Psoas muscle (tissue), 8 donors: ENCODE measurements at places on chromosomes 11 and 22.

GRCh38 chr22:40238425-40239344 lies 61.0 kb downstream of the TNRC6B start:
- DNase-seq: peak; percentile 51

DNA sequence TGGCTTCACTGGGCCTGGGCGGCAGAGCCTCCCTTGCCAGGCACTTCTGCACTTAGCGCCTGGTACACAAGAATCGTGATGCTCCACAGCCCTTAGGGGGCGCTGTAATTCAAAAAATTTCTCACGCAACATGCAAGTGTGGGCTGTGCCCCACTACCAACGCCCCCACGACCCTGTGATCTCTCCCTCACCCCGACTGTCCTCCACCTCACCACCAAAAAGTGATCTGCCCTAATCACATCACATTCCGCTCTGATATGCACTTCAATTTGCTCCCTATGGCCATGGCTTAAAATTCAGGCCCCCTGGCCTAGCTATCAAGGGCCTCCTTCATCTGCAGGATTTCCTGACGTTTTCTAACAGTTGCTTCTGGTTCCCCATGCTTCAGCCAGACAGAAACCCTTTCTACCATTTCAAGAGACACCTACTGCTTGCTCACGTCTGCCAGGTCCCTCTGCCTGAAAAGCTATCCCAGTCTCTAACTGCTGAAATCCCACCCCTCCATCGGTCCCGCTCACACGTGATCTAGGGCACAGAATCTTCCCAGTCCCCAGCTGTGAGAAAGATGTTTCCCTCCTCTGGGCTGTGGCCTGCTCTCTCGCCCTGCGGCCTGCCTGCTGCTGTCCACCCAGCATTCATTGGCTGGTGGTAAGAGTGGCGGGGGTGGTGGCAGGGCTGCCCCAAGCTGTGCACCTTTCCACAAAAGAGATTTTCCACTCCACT lies 27.9 kb upstream of the LRRC32 start:
- DNase-seq: no peak

- DNase-seq: no peak
Measured at GRCh38 chr11:95296621-95297025, 65.6 kb upstream of the SESN3 start.

DNA sequence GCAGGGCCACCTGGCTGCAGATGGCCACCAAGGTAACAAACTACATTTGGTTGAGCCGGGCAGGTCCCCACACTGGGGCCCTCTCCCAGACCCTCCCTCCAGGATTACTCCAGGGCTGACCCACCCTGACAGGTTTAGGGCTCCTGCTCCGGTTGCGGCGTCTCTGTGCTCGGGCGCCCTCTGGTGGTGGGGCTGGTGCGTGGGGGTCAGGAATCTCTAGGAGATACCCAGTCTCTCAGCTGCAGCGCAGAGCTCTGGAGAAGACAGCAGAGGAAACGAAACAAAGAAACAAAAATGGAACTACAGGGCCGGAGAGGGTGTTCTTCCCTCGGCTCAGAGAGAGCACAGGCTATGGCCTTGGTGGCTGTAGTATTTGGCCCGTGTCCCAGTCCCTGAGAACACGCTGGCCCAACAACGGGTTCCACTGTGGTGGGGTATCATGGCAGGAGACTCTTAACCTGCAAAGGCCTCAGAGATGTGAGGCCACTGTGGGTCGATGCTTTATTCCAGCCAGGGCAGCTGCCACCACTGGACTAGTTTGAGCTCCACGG lies 2.4 kb downstream of the C11orf96 start:
- DNase-seq: peak; percentile 89

DNA sequence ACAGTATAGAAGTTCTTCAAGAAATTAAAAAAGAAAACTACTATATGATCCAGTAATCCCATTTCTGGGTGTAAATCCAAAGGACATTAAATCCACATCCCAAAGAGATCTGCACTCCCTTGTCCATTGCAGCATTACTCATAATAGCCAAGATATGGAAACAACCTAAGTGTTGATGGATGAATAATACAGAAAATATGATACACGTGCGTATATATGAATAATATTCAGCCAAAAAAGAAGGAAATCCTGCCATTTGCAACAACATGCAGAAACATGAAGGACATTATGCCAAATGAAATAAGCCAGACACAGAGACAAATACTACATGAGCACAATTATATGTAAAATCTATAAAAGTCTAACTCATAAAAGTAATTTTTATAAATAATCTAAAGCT lies 306.3 kb upstream of the ANO3 start:
- DNase-seq: no peak

- no peak for DNase-seq
Measured at GRCh38 chr11:123484448-123484847, 54.4 kb downstream of the GRAMD1B start.

DNA sequence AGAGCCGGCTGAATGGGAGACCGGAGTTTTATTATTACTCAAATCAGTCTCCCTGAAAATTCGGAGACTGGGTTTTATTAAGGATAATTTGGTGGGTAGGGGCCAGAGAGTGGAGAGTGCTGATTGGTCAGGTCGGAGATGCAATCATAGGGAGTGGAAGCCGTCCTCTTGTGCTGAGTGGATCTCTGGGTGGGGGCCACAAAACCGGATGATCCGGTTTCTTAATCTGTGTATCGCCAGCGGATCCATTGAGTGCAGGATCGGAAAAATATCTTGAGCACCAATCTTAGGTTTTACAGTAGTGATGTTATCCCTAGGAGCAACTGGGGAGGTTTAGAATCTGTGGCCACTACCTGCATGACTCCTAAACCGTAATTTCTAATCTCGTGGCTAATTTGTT lies 886 bp upstream of the NIPSNAP1 start:
- no peak for DNase-seq

- no peak for DNase-seq
Measured at GRCh38 chr11:5277807-5278382, 8.2 kb upstream of the HBE1 start.

GRCh38 chr11:129204150-129204838 lies 12.2 kb upstream of the ARHGAP32 start:
- no peak for DNase-seq

DNA sequence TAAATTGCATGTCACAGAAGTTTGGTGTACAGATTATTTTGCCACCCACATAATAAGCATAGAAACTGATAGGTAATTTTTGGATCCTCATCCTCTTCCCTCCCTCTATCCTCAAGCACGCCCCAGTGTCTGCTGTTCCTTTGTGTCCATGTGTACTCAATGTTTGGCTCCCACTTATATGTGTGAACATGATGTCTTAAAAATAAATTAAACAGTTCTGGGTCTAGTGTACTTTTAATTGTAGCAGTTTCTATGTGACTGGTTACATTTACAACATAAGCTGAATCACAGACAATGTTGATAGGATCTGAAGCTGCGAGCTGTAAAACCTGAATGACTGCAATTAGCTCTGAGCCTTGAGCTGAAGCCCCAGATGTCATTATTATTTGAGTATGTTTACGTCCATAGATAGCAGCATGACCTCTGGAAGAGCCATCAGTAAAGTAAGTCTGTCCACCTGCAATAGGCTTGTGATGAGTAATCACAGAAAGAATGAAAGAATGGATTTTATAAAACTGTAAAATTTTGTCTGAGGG lies 29.7 kb downstream of the OR10A6 start:
- DNase-seq: no peak

- no peak for DNase-seq
Measured at GRCh38 chr11:100297516-100297915, 389.6 kb upstream of the ARHGAP42 start.

- DNase-seq: peak; percentile 61
Measured at GRCh38 chr11:119376197-119376847, 5.2 kb downstream of the USP2 start.

DNA sequence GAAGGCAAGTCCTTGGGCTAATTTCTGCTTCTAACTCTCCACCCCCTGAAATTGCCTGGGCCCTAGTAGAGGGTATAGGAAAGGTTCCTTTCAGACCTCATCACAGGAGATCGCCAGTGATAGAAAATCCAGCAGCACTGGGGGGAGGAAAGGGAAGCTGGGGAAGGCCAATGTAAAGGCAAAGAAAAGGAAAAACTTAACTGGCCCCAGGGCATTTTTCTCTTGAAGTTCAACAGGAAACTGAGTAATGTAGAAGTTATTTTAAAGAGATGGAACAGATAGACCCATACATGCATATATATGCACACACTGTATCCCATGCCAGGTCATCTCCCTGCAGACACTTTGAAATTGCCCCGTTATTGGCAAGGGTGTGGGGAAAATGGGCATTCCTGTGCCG lies 134.0 kb downstream of the TRIM44 start:
- no peak for DNase-seq

- no peak for DNase-seq
Measured at GRCh38 chr11:107683807-107684206, 28.0 kb downstream of the SLN start.

GRCh38 chr11:113947994-113948393 lies 26.9 kb upstream of the HTR3A start:
- DNase-seq: no peak

GRCh38 chr11:75823946-75824345 lies 8.9 kb downstream of the UVRAG start:
- DNase-seq: no peak

DNA sequence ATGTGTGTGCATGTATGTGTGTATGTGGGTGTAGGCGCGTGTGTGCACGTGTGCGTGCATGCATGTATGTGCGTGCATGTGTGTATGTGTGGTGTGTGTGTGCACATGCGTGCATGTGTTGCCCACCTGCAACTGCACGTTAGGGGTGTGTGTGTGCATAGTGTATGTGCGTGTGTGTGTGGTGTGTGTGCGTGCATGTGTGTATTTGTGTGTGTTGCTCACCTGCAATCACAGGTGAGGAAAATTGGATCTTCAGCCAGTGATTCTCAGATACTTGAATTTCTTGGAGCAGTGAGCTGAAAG lies 54.3 kb downstream of the ST14 start:
- DNase-seq: no peak

DNA sequence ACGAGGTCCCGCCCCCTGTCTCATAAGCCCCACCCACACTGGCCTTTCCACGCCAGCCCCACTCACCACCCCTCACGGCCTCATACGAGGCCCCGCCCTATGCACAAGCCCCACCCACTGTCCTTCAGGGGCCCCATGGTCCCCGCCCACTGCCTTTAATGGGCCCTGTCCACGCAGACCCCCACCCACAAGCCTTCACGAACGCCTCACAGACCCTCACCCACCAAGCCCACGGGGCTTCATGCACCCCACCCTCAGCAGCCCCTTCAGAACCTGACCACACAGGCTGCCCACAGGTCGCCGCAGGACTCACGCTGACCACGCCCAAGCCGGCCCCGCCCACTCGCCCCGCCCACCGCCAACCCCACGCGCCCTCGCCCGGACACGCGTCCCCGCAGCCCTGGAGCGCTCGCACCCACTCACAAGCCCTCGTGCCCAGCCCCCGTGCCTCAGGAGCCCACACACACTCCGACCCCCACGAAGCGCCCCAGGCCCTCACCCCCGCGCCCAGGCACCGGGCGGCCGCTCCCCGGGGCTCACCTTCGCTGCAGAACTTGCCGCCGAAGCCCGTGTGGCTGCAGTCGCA lies 10.5 kb downstream of the NRXN2 start:
- no peak for DNase-seq

- no peak for DNase-seq
Measured at GRCh38 chr11:114026355-114026754, 33.2 kb upstream of the ZBTB16 start.

GRCh38 chr11:67247946-67248550 lies 18.2 kb upstream of the GRK2 start:
- no peak for DNase-seq

GRCh38 chr11:120766318-120766717 lies 254.8 kb downstream of the GRIK4 start:
- no peak for DNase-seq

- DNase-seq: no peak
Measured at GRCh38 chr22:23690713-23691112, at the start of gene RGL4. RGL4 (plus strand) TSS chr22:23691013; CDS start chr22:23692031, 1,018 bp downstream.

- no peak for DNase-seq
Measured at GRCh38 chr11:69512790-69513189, 31.3 kb downstream of the LINC01488 start.

- DNase-seq: no peak
Measured at GRCh38 chr11:133545199-133545803, 13.0 kb upstream of the OPCML start.

DNA sequence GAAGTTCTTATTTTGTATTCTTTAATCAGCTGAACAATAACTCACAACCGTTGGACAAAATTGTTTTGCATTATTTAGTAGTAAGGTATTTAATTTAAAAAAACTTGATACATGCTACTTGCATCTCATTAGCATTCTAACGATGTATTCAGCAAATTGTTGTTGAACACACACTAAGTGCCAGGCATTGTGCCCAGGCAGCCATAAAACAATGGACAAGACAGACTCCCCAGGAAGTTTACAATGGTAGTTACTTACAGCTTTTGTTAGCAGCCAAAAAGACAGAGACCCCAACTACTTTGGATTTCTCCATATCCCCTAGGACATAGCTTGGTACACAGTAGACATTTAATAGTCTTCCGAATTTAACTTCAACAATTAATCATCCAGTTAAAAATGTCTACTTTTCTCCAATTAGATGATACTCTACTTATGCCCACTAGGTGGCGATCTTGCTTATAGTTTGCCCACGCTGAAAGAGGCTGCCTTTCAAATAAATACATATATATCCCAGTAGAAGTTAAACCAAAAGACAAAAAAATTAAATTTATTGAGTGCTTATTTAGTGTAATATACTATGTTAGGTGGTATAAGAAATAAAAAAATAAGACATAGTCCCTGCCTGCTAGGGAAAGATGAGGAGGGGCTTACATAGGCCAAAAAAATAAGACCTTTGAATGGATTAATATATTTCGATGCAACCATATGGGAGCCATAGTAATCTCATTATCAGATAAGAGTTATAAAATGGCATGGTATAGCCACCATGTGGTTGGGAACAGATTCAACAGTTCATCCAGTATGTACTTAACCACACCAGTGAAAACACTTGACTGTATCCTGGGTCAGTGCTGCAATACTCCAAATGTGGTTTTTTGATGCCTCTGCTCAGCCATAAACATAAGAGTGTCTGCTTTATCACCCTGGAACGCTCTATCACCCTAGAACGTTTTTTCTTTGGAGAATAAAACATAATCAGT lies 2.0 kb upstream of the FJX1 start:
- no peak for DNase-seq

DNA sequence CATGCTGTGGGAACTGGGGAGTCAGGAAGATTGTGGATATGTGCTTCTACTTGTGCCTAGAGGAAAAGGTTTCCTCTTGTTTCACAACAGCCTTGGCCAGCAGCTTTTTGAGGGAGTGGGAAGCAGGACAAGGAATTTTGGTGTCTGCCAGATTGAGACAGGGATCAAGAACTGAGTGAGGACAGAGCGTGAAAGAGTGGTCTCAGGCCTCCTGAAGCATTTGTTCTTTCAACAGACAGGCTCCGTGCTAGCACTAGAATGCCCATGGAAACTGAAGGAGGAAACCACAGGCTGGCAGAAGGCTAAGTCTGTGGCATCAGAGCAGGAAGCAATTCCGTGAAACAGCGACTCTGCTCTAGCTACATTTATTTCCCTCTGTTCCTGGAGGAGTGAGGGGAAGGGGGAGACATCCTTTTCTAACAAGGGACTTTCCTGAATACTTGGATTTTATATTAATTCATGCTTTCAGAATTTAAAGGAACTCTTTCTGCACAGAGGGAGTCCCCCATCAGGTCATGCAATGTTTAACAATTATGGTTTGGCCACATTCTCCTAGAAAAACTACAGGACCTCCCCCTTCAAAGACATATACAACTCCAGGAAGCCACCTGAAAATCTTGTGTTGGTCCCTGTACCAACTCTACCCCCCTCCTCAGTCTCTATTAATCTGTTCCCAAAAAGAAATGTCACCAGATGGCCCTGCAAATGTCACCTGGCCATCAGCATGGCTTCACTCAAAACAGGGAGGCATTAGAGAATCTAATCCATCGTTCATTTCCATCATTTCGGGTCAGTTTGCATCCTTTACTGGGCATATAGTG lies 96.1 kb downstream of the SYT9 start:
- no peak for DNase-seq

- DNase-seq: no peak
Measured at GRCh38 chr22:34975721-34976120, 90.2 kb upstream of the ISX start.
